ENCODE measurements at places on chromosomes 11 and 22.

GRCh38 chr11:104325093-104325492 is 161.1 kb upstream of the PDGFD start:
- DNase-seq: no peak

DNA sequence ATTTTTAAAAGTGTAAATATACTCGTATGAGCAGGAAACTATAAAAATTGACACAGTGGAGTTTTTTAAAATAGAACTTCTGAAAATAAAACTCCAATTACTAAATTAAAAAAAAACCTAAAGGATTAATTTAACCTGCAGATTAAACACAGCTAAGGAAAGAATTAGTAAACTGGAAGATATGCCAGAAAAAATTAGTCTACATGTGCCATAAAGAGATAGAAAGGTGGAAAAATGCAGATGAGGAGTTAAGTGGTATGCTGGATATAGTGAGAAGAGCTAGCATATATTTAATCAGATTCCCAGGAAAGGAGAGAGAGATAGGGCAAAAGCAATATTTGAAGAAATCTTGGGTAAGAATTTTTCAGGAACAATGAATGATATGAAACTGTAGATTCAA is 315.8 kb upstream of the CADM1 start:
- no peak for DNase-seq

- no peak for DNase-seq
Observed at GRCh38 chr11:118856314-118856713, 27.4 kb upstream of the CXCR5 start.

- no peak for DNase-seq
Observed at GRCh38 chr22:44586999-44587736, 89.1 kb upstream of the RTL6 start.

GRCh38 chr11:131302836-131303235 is 67.6 kb upstream of the NTM start:
- DNase-seq: no peak

DNA sequence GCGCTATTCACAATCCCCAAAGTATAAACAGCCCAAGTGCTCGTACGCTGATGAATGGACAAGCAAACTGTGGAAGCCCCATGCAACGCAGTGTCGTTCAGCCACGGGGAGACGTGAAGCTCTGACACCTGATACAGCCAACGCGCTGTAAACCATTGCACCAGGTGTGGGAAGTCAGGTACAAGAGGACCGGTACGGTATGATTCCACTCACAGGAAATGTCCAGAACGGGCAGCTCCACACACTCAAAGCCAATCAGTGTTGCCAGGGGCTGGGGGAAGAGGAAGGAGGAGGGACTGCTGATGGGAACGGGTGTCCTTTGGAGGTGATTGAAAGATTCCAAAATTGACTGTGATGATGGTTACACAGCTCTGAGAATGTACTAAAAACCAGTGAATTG is 64.5 kb downstream of the BRD1 start:
- no peak for DNase-seq

- no peak for DNase-seq
Observed at GRCh38 chr11:36311926-36312595, 16.0 kb downstream of the PRR5L start.

DNA sequence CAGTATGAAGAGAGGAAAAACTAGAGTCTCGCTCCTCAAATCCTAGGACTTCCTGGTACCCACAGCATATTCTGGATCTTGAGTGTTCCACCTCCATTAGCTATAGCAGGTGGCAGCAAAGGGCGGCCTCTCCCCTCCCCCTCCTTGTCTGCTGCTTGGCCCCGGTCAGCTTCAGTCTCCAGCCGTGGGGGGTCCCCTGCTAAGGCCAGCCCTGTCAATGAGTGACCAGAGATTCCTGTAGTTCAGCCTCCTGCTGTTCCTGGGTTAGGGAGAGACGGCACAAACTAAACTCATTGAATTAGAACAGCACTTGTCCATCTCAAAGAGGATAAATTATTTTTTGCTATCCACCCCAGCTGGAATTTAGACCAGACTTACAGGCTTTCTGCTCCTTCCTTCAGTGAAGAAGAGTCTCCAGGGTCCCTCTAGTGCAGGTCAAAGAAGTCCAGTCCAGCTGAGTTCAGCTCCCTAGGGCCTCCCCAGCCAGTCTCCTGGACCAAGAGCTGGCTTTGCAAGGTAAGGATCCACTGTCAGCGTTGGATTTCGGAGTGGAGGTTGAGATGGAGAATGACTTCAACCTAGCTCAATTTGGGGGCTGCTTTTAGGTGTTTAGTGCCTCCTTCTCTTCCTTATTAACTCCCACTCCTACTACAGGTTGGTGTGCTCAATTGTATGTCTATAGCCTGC is 1.1 kb upstream of the PHLDB1 start:
- DNase-seq: no peak

DNA sequence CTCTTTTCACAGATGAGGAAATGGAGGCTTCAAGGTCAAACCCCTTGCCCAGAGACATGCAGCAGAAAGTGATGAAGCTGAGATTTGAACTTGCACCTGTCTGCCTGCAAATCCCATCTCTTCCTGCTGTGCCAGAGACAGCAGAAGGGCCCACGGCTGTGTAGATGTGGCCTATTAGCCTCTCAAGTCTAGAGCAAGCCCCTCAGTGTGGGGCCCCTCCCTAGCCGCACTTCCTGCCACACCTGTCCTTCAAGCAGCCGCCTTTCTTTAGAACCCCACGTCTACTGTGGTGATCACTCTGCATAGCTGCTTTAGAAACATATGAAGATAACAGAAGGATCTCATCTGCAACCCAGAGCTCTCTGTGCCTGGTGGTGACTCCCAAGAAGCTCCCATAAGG is 41.2 kb upstream of the JAM3 start:
- no peak for DNase-seq

All from activated CD8-positive, alpha-beta memory T cell treated with anti-CD3 and anti-CD28 coated beads for 48 hours (primary cell).